ENCODE measurements at places on chromosomes 16 and 17. TPM values are rescaled to one million over a fixed set of nuclear protein-coding genes. Genes with fewer than 3 reads are reported as not detected.

Gene CCL1
- not detected for total RNA-seq

Gene PRR35
- total RNA-seq, result not detected

Gene PLCD3
- total RNA-seq, result 99.6 TPM

Gene NPW
- 4.8 TPM for total RNA-seq

Gene SLC38A8
- total RNA-seq, result not detected

Gene KIAA0513
- 2.0 TPM for total RNA-seq

Gene SOST
- not detected for total RNA-seq

Gene WRAP53
- total RNA-seq, result 17.1 TPM

Gene SHISA9
- total RNA-seq, result 0.12 TPM

Gene KRTAP4-1
- total RNA-seq, result 0.17 TPM

Gene CCDC182
- not detected for total RNA-seq

Gene PRPSAP2
- 76.5 TPM for total RNA-seq

Gene CBFA2T3
- total RNA-seq, result not detected

Gene NTN3
- total RNA-seq, result 0.14 TPM

Gene POLR3K
- 13.3 TPM for total RNA-seq

Gene TMEM88
- not detected for total RNA-seq

Gene ENPP7
- not detected for total RNA-seq

Gene GLIS2
- 6.3 TPM for total RNA-seq
